ENCODE measurements at places on chromosomes 1 and 21. TPM values are rescaled to one million over a fixed set of nuclear protein-coding genes. Genes with fewer than 3 reads are reported as not detected.

DNA sequence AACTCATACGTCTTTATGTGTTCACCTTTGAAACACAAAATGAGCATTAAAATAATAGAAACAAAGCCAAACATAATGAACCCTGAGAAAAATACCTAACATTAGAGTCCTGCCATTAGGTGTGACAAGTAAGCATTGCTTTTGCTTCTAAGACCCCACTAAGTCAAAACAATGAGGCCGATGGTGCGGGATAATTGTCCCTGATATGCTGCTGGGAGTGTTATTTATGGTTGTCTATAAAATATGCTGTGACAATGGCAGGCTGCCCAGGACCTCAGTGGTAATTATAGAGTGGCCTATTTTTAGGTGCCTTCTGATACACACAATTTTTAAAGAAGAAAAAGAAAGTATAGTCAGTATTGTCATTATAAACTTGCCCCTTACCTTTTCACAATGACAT, 1423.1 kb downstream of the AMY1C start:
- no peak for DNase-seq

DNA sequence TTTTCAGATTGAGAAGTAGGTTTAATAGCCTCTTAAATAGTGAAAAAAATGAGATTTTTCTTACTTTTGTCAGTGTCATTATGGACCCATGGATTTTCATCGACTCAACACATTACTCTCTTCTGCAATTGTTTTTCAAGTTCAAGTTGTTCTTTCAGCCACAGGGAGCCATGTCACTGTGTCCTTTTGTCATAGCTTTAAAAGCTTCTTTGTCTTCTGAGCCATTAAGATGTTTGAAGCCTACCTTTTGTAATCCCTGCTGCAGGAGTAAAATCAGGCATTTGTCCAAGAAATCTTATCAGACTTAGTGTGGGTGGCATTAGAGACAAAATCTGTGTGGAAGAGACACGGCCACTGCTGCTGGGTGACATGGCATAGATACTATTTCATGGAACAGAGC, 92.8 kb upstream of the ZP4 start:
- no peak for DNase-seq

GRCh38 chr1:32709476-32709875, 6.9 kb upstream of the SYNC start:
- DNase-seq, result no peak

- no peak for DNase-seq
These were observed 2.4 kb upstream of the ALPL start for GRCh38 chr1:21506804-21507203.

GRCh38 chr21:37746849-37747248, 169.4 kb downstream of the KCNJ6 start:
- DNase-seq, result no peak

DNA sequence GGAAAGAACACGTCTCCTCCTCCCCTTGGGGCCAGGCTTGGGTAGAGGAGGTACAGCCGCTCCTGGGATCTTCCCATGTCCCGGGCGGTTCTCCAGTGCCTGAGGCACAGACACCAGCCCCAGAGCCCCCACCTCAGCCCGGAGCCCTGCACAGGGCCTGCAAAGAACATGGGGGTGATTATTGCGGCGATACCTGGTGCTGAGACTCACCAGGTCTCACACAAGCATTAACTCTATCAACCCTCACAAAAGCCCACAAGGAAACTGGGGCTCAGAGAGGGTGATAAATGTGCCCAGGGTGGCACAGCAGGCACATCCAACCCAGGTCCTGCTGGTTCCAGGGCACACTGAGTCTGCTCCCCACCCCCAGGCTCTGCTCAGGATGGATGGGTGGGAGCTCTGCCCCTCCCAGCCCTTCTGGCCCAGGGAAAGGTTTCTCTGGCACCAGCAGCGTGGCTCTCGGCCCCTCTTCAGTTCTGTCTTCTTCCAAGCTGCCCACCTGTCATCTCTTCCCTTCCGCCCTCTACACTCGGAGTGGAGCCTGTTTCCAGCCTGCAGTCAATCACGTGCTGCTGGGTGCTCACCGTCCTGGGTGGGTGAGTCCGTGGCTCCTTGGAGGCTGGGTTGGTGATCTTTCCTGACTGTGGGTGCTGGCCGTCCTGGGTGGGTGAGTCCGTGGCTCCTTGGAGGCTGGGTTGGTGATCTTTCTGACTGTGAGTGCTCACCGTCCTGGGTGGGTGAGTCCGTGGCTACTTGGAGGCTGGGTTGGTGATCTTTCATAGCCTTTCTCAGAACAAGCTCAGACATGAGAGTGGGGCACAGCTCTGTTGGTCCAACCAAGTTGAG, 53.6 kb upstream of the AJAP1 start:
- no peak for DNase-seq

Gene ZNF695
- not detected for total RNA-seq

DNA sequence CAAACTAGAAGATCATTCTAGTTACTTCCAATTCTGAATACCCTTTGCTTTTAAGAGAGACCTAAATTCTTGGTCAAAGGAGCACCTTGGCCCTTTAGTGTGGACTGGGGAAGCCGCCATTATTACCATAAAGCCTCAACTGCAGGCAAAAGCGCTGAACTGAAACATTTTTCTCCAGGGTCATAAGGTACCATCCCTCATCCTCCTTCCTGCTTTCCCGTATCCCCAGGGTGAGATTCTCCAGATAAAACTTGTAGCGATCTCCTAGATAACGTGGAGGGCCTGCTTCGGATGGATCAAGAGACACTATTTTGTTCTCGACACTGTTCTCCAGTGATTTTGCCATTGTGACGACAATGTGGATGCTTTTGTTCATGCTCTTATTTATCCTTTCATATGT, 9.8 kb downstream of the SLAMF1 start:
- DNase-seq, result no peak

Gene TGFB2
- total RNA-seq, result 4.4 TPM

DNA sequence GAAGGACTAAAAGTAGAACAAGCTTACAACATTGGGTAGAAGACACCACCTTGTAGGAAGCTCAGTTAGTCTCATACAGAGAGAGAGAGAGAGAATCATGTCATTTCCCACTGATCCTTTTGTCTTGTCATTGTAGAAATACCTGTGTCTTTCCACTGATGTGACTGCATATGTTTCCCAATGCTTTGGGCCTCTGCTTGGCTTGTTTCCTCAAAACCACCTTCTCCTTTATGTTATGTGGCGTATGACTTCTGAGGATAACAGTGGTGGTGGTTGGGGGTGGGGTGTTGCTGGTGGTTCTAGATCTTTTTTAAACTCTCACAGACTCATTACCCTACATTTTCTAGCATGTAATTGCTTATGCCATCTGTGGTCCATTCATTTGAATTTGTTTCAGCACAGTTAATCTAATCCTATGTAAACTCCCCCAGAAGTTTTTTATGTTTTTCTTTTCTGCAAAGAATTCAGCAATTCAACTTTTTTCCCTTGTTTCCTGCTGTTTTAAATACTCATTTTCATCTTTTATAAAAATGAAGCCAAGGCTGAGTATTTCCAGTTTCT, 9.3 kb downstream of the RGL1 start:
- no peak for DNase-seq

GRCh38 chr1:67645495-67646144, 39.4 kb upstream of the GADD45A start:
- peak; percentile 74 for DNase-seq

Gene UQCRHL
- 6.0 TPM for total RNA-seq

Gene FOXD3
- 0.11 TPM for total RNA-seq

- DNase-seq, result no peak
These were observed 155.5 kb upstream of the CACNA1E start for GRCh38 chr1:181327796-181328195.

DNA sequence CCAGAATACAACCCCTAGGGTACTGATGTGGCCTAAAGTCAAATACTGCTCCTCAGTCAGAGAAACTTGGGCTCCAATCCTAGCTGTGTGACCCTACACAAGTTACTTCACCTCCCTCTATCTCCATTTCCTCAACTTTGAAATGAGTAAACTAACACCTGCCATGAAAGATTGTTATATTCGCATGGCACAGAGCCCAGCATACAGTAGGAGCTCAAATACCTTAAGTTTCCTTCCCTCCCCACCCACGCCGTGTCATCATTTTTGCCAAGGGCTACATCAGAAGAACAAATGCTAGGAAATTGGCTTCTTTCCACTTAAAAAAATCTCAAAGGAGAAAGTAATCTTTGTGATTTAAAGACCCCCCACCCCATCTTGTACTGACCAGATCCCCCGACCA, 22.2 kb upstream of the ZNF362 start:
- no peak for DNase-seq

DNA sequence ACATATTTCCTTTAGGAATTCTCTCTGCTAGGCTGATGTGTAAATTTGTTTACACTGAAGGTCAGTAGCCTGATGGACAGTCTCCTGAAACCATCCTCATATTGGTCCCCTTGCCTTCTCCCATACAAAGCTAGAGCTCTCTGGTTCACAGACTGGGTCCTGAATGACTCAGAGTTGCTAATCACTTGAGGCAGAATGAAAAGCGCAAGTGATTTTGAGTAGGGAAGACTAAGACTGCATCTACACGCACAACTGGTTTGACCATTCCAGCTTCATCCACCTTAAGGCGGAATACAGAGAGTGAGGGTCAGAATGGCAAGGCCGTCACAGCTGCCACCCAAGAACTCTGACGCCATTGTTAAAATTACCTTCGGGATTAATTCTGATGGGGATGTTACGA, 70.2 kb upstream of the KIF26B start:
- DNase-seq, result no peak

GRCh38 chr1:30314591-30314990, 408.8 kb downstream of the MATN1 start:
- DNase-seq, result no peak

DNA sequence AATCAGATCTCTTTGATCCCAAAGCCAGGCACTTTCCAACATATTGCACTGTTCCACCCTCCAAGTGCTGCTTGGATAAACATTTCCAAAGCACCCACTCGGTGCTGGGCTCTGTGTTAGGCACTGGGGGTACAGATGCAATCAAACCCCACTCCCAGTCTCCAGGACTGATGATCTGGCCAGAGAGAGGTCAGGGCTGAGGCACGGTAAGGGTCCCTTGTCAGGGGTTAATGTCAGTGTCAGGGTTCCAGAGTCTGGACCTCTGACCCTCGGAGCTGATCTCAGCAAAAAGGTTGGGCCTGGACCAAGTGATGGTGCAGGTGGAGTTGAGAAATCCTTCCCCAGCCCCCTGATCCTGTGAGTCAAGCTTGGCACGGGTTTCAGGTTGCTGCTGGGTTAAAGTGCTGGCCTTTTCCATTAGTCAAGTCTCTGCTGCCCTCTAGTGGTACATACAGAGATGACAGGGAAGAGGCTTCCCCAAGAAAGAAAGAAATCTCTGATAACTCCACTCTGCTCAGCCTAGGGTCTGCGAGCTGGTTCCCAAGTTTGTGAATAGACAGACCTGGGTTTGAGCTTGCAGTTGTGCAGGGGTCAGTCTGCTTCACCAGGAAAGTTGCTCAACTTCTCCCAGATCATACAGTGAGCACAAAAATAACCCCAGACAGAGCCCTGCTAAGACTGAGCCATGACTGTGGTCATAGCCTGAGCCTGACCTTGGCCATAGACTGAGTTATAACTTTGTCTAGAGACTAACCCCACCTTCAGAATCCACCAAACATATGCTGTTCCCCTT, 74.6 kb downstream of the DMRTA2 start:
- no peak for DNase-seq

Gene KRTAP26-1
- total RNA-seq, result not detected

DNA sequence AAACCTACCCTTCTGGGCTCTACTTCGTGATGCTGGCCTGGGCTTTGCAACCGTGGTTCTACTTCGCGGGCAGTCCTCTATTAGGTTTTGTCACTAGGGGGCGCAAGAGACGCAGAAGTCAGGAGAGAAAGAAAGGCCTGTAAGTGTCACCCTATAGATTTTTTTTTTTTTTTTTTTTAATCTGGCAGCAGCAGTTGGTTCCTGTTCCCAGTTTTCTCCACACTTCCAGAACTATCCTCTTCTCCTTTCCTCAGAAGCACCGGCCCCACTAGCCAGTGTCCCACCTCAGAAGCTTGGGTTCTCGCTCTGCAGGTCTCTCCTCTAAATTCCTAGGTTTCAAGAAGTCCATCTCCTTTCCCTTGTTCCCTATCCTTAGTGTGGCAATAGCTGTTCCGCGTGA, 9.1 kb upstream of the LCE2D start:
- no peak for DNase-seq

DNA sequence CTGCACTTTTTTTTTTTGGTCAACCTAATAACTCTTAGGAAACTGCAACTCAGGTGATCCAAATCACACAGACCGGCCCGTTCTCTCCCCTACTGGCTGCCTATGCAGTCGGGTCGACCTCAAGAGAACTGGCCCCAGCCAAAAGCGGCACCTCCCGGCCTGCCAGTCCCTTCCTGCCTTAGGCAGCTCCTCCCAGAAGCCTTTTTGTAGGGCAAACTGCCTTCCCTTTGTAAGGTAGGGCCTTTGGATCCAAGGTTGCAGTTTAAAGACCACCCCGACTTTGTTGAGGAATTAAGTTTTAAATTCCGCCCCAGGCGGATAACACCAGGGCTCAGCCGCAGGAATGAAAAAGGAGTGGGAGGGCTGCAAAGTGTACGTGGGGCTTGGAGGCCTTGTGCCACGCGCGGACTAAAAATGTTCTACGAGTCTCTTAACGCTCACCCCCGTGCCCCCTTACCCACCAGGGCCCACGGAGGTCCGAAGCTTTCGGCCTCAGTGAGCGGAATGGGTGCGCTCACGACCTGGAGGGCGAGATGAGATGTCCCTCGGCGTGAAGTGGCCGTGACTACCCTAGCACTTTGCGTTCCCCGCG, 642 bp upstream of the ST3GAL3 start:
- DNase-seq, result no peak

DNA sequence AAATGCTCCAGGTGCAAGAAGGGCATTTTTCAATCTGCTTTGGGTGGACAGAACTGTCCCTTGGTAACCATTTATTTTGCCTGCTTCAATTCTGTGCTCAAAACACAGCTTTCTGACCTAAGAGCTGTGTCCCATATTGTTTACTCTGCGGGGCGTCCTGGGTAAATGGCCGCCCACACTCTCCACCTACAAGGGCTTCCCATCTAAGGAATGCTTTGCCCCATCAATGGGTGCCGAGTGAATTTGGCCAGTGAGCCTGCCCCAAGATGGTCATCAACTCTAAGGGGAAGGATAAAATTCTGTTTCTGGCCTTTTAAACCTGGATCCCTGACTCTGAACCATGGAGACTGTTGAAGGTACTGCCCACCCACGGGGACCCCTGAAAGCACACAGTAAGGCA, 55.5 kb upstream of the FAM89A start:
- no peak for DNase-seq
